ENCODE measurements at places on chromosomes 16 and 17.

GRCh38 chr16:70660672-70661350 lies 14.5 kb downstream of the IL34 start:
- DNase-seq: no peak

GRCh38 chr16:75433732-75434413 lies 570 bp upstream of the CFDP1 start:
- peak; percentile 62 for DNase-seq

DNA sequence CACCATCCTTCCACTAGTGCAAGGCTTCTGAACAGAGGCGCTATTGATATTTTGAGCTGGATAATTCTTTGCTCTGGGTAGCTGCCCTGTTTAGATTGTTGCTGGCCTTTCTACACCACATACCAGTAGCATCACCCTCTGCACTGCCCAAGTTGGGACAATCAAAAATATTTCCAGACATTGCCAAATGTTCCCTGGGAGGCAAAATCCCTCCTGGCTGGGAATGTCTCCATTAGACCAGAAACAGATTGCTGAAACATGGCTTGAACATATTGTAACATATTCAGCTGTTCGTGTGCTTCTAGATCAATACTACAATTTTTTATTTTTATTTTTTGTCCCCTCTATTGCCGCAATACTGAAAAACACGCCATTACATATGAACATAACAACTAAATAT lies 174.6 kb downstream of the ABCA8 start:
- DNase-seq: no peak

- DNase-seq: peak; percentile 94
Observed at GRCh38 chr16:48244080-48244862, at the start of gene LONP2. TSS of gene LONP2 (plus strand) at chr16:48244300. CDS start at chr16:48244389, 89 bp downstream.

DNA sequence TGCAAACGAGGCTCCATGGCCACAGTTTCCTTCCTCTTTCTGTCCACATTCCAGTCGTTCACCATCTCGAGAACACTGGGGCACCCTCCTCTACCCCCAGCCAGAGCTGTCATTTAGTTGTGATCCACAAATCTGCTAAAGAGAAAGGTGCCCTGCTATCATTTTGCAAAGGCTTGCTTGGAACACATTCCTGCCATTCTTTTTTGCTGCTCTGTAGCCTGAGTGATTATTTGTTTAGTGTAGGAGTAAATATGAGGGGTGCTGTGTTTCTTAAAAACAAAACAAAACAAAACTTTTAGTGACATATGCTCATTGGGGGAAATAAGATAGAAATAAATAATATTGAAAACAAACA lies 166.7 kb downstream of the PRKCA start:
- DNase-seq: no peak

GRCh38 chr17:38326996-38327792 lies 16.6 kb downstream of the GPR179 start:
- no peak for DNase-seq

- peak; percentile 60 for DNase-seq
Observed at GRCh38 chr16:8660841-8661301, 13.5 kb upstream of the ABAT start.

GRCh38 chr16:73059779-73060615 lies 12.1 kb upstream of the ZFHX3 start:
- no peak for DNase-seq

DNA sequence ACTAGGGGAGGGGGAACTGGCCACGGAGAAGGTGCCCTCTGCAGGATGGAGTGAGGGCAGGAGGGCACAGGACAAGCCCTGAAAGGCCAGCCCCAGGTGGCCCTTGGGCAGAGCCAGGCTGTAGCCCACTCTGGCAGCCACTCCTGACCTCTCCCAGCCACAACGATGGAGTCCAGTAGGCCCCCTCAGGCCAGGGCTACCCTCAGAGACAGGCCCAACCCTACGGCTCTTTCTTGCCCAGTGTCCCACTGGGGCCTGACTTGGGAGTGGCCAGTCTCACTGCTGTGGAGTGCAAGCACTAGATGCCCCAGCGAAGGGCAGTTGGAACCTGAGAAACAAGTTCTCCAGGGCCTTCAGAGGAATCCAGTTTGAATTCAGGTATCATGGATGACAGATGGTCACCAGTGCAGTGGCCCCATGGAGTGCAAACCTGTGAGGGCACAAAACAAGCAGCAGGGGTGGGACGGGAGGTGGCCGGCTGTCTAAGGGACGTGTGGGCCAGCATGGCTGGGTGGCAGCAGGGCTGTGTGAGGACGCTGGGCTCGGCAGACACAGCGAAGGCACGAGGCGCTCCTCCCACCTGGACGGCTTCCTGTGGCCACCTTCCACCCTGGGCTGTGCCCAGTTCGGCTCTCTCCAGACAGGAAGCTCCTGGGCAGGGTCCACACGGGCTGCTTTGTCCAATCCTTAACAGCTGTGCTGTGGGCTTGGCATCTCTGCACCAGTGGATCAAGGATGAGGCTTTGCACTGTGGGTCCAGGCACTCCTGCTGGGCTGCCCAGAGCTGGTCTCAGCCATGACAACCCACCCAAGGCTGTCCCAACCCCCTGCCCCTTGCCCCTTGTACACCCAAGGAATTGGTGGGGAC lies 72.1 kb downstream of the AMFR start:
- DNase-seq: no peak

- DNase-seq: no peak
Observed at GRCh38 chr16:67969254-67970039, 1.0 kb upstream of the SLC12A4 start.

- peak; percentile 50 for DNase-seq
Observed at GRCh38 chr17:75878174-75878998, at the start of gene TRIM47. TSS of gene TRIM47 (minus strand) at chr17:75878581. CDS start at chr17:75878548, 33 bp downstream.

DNA sequence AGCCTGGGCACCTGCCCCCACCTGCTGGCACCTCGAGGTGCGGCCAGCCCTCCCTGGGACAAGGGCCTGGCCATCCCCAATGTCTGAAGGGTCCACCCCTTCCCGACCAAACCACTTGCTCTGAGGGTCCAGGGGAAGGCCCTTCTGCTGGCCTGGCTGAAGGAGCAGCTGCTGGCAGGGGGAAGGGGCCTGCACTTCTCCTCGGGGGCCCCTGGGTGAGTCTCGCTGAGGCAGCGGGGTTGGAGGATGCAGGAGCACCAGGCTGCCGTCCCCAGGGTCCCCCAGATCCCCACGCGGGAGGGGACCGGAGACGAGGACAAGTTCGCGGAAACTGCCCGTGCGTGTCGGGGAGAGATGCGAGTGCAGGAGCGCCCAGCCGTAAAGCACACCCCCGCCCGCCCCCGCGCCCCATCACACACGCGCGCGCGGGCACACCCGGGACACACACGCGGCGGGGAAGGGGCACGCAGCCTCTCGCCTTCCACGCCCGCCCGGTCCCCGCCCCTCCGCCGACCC lies 725 bp upstream of the CACNA1H start:
- peak; percentile 30 for DNase-seq

DNA sequence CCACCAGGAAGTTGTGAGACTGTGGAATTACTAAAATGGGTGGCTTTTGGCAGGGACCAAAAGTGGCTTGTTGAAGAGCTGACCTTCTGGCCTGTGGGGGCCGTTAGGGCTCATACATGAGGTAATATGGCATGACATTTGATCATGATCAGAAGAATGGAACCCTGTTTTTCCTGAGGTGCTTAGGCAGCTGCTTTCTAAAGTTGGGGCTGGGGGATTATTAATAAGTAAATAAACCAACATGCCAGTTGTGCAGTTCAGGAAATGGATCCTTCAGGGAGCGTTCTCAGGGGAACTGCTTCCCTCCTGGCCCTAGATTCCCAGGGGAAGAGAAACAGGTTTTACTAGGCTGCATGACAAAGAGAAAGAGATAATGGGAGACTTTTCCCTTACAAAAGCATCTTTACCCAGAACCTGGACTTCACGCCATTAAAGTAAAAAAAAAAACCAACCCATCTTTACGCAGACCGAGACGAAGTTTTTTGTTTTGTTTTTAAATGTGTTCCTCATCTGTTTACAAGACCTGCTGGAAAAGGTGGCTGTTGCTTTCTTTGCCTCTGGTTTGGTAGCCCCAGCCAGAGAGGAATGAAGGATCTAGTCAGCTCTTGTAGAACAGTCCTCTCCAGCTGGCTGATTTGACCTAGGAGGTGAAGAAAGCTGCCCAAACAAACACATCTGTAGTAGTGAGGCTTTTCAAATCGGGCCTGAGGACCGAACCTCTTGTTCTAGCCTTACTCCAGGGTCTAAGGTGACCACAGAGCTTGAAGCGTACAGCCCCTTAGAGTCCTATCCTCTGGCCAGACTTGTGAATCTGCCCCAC lies 22.7 kb downstream of the YPEL2 start:
- DNase-seq: no peak

Data from activated naive CD8-positive, alpha-beta T cell treated with anti-CD3 and anti-CD28 coated beads for 36 hours (primary cell).